Heart left ventricle (tissue), 16 donors: ENCODE measurements at places on chromosomes 7 and 10.

DNA sequence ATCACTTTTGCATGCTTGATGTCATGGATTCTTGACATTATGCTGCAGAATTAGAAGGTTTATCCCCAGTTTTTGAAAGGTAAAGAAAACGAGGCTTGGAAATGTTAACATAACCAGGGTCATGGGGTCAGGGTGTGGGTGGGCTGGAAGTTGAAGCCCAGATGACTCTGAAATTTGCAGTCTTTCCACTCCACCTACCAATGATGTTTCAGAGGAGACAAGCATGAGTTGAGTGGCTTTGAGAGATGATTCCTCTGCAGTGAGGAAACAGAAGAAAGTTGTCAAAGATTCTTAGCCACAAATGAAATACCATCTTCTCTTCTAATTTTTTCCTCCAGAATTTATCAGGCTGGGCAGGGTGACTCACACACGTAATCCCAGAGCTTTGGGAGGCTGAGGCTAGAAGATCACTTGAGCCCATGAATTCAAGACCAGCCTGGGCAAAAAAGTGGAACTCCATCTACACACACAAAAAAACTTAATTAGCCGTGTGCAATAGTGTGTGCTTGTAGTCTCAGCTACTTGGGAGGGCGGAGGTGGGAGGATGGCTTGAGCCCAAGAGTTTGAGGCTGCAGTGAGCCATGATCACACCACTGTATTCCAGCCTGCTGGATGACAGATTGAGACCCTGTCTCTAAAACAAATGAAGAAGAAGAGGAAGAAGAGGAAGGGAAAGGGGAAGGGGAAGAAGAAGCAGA lies 239.1 kb upstream of the AUTS2 start:
- H3K27ac ChIP-seq, result no peak overlapping the region
- H3K27me3 ChIP-seq, result no peaks in the 10 kb centered on the region
- DNase-seq, result no peak
- H3K36me3 ChIP-seq, result no peaks in the 10 kb centered on the region

GRCh38 chr10:28220811-28221210 lies 82.1 kb downstream of the MPP7 start:
- no peaks in the 10 kb centered on the region for H3K36me3 ChIP-seq
- H3K27ac ChIP-seq, result no peak overlapping the region
- H3K4me3 ChIP-seq, result no peak overlapping the region
- no peaks in the 10 kb centered on the region for H3K4me1 ChIP-seq
- H3K27me3 ChIP-seq, result no peaks in the 10 kb centered on the region

GRCh38 chr7:110557-111232 lies 81.7 kb upstream of the FAM20C start:
- no peak overlapping the region for H3K4me3 ChIP-seq
- DNase-seq, result no peak
- no peaks in the 10 kb centered on the region for H3K36me3 ChIP-seq
- H3K27ac ChIP-seq, result no peak overlapping the region
- peaks cover 26% of the 10 kb centered on the region for H3K4me1 ChIP-seq

- H3K27ac ChIP-seq, result no peak overlapping the region
- H3K4me3 ChIP-seq, result no peak overlapping the region
- H3K36me3 ChIP-seq, result no peaks in the 10 kb centered on the region
Observed at GRCh38 chr7:157516311-157516710, 179.5 kb downstream of the DNAJB6 start.

DNA sequence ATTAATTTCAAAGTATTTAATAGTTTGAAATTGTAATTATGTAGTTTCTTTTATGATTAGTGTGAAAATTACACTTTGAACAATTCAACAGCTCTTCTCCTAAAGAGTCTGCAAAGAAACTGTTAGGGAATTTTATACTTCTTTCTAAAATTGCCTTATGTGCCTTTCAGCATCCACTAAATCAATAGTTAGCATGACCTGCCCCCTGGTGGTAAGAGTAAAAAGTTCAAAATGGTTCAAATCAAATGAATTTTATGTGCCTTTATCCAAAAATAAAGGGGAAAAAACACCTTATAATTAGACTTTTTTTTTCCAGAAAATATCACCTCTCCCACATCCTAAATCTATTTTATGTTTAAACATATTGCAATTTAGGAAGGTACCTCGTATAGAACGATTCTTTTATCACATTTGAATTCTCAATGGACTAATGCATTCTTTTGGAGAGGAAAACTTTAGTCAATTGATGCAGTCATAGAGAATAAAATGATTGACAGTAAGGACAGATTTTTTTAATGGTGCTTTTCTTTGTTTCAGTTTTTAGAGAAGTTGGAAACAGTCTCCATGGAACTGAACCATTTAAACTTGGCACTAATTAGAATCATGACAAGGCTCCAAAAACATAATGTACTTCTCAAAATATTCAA lies 163.7 kb downstream of the SEMA3D start:
- H3K4me1 ChIP-seq, result no peaks in the 10 kb centered on the region
- no peak overlapping the region for H3K4me3 ChIP-seq
- H3K36me3 ChIP-seq, result no peaks in the 10 kb centered on the region
- DNase-seq, result peak; percentile 20
- H3K27ac ChIP-seq, result no peak overlapping the region

DNA sequence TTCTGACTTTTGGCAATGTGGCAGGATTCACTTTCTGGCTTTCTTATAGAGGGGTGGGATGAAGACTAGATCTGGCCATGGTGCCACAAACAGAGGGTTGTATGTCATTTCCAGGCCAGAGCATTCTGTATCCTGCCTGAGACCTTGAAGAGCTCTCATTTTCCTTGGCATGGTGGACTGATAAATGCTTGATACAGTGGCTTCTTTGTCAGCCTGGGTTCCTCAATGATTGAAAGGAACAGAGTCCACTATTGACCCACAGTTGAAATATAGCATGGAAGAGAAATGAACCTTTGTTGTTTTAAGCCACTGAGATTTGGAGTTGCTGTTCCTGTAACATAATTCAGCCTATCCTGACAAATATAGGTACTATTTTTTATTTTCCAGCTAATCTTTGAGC lies 462.7 kb downstream of the SUGCT start:
- no peaks in the 10 kb centered on the region for H3K4me1 ChIP-seq
- DNase-seq, result no peak
- H3K4me3 ChIP-seq, result no peak overlapping the region
- no peak overlapping the region for H3K27ac ChIP-seq

DNA sequence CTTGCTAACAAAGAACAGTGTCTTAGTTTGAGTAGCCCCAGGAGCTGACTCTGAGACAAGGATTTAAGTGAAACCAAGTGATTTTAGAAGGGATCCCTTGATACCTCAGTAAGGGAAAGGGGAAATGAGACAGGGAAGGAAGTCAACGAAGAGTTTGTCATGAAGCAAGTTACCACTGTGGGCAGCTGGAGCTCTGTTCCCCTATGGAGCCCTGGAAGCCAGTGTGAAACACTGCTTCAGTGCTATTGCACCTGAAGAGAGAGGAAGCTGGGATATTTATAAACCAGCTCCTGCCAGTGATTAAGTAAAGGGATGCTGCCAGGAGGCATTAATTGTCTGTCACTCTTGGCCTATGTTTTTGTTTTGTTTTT lies 58.9 kb upstream of the WAPL start:
- no peaks in the 10 kb centered on the region for H3K36me3 ChIP-seq
- no peaks in the 10 kb centered on the region for H3K27me3 ChIP-seq
- H3K4me1 ChIP-seq, result no peaks in the 10 kb centered on the region
- H3K27ac ChIP-seq, result no peak overlapping the region
- no peak overlapping the region for H3K4me3 ChIP-seq
- no peak for DNase-seq

GRCh38 chr10:106402458-106402857 lies 762.0 kb downstream of the SORCS1 start:
- no peaks in the 10 kb centered on the region for H3K36me3 ChIP-seq
- no peaks in the 10 kb centered on the region for H3K27me3 ChIP-seq
- no peaks in the 10 kb centered on the region for H3K4me1 ChIP-seq
- no peak for DNase-seq
- no peak overlapping the region for H3K27ac ChIP-seq

DNA sequence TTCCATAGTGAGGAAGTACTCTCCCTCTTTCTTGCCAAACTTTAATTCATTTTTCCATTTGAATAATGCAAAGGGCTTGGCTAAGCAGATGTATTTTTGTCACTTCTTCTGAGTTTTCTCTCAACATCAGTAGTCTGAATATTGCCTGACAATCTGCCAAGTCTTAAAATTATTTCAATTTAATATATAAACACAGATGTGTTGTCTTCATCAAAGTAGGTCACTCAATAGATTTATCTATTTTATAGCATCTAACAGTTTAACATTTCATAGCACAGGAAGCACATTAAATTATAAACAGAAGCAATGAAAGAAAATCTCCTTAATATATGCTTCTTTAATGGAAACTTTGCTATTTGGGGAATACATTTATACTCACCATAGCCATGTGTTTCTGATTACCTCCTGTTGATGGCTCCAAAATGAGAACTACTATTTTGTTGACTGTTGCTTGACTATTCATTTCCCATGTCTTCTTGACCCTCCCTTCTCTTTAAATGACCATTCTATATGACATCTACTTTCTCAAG lies 4.5 kb downstream of the CPED1 start:
- peaks cover 12% of the 10 kb centered on the region for H3K4me1 ChIP-seq
- H3K27ac ChIP-seq, result peak overlapping the region; percentile 93
- H3K4me3 ChIP-seq, result peak overlapping the region; percentile 65

- no peak for DNase-seq
- no peak overlapping the region for H3K27ac ChIP-seq
- no peaks in the 10 kb centered on the region for H3K27me3 ChIP-seq
- H3K4me1 ChIP-seq, result no peaks in the 10 kb centered on the region
Observed at GRCh38 chr7:4056552-4057288, 625.4 kb upstream of the FOXK1 start.

DNA sequence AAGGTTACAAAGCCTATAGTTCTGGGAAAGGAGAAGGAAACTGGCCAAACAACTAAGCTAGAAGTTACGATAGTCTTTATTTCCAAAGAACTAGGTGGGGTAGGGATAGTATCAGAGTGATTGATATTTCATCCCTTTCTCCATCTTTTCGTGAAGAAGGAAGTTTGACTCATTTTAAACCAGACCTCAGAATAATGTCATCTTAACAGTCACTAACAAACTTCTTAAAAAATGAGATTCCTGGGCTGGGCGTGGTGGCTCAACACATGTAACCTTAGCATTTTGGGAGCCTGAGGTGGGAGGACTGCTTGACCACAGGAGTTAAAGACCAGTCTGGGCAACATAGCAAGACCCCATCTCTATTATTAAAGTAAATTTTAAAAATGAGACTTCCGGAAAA lies 69.4 kb downstream of the ARL4A start:
- H3K36me3 ChIP-seq, result no peaks in the 10 kb centered on the region
- H3K4me1 ChIP-seq, result peaks cover 5% of the 10 kb centered on the region
- no peak overlapping the region for H3K4me3 ChIP-seq
- no peak overlapping the region for H3K27ac ChIP-seq

GRCh38 chr10:128268015-128268722 lies 141.9 kb upstream of the MKI67 start:
- H3K27ac ChIP-seq, result no peak overlapping the region
- no peaks in the 10 kb centered on the region for H3K4me1 ChIP-seq
- DNase-seq, result no peak
- H3K4me3 ChIP-seq, result no peak overlapping the region

DNA sequence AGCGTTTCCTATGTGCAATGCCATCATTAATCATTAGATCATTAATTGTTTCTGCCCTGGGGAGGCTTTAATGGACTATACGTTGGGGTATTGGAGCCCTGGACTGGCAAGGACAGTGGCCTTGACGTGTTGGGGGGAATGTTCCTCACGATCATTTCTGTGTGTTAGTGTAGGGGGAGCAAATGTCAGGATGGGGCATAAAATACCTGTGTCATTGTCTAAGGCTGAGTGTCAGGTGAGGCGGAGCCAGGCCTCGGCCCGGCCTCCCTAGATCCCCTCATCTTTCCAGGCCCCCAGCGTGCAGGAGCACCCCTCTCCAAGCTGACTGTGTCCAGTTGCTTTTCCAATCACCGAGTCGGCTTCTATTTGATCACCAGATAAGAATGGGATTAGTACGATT lies 346.4 kb upstream of the SHH start:
- no peak for DNase-seq
- no peaks in the 10 kb centered on the region for H3K4me1 ChIP-seq
- H3K27ac ChIP-seq, result no peak overlapping the region
- H3K4me3 ChIP-seq, result no peak overlapping the region
- peaks cover 7% of the 10 kb centered on the region for H3K27me3 ChIP-seq

DNA sequence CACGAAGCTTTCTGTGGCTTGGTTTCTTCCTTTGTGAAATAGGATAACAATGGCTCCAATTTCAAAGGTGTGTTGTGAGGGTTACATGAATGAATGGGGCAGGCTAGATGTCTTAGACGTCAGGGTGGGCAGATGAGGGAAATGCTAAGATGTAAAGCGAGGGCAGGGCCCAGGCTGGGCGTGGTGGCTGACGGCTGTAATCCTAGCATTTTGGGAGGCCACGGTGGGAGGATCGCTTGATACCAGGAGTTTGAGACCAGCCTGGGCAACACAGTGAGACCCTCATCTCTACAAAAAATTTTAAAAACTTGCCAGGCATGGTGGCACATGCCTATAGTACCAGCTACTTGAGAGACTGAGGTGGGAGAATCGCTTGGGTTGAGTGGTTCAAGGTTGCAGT lies 607.7 kb upstream of the FOXK1 start:
- no peaks in the 10 kb centered on the region for H3K4me1 ChIP-seq
- no peaks in the 10 kb centered on the region for H3K36me3 ChIP-seq
- no peak for DNase-seq
- no peak overlapping the region for H3K27ac ChIP-seq
- no peak overlapping the region for H3K4me3 ChIP-seq

GRCh38 chr10:128035557-128035973 lies 90.7 kb downstream of the MKI67 start:
- no peak overlapping the region for H3K27ac ChIP-seq
- peak; percentile 75 for DNase-seq
- no peak overlapping the region for H3K4me3 ChIP-seq
- no peaks in the 10 kb centered on the region for H3K27me3 ChIP-seq
- no peaks in the 10 kb centered on the region for H3K4me1 ChIP-seq

DNA sequence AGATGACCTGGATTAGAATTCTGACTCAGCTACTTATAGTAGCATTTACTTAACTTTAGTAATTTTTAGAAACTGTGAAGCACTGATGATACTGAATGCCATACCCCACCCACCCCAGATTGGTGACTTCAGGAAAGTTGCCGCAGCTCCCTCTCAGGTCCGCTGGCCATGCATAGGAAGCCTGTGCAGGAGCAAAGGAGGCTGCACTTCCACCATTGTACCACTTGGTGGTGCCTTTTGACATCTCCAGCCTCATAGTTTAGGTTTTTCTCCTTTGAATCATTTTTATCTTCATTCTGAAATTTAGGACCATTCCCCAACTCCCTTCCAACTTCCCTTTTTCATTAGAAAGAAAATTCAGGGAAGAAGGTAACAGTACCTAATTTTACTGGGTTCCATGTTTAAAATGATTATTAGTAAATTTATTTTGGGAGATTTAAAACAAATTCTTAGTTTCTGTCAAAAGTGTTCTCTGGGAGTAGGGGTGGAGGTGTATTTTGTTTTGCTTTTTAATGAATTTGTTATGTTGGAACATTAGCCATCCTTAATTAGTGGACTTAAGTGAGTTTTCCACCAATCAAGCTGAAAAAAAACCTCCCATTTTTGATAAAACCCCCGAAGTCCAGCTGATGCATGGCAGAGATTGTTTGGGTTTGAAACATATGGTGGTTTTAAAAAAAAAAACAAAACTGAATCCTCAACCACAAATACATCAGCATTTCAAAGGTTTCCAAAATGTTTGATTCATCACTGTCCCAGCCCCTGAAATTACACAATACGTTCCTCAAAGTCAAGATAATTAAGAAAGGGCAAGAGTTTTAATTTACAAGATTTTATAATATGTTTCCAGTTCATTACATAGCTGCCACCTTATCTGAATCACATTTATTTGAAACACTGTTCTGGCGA lies 109.6 kb downstream of the WNT2 start:
- H3K36me3 ChIP-seq, result peaks cover 31% of the 10 kb centered on the region
- H3K4me3 ChIP-seq, result no peak overlapping the region
- H3K27me3 ChIP-seq, result no peaks in the 10 kb centered on the region
- H3K4me1 ChIP-seq, result no peaks in the 10 kb centered on the region
- H3K27ac ChIP-seq, result no peak overlapping the region
- no peak for DNase-seq
